Neural progenitor cell (in vitro differentiated cells): ENCODE measurements at places on chromosomes 4 and X.

DNA sequence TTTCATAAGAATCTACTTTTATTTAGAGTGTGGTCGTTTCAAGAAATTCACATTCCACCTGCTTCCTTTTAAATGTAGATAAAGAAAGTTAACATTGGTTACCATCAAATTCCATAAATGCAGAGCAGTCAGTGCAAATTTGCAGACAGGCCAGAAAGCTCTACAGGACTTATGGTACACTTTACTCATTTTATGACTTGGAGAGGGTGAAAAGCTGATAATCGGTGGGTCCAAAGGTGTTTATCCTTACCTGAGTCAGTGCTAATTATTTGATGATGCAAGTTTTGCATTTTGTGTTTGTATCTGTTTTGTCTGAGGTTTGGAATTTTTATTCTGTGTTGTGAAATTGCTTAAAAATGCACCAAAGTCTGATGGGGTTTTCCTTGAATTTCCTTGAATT lies 193.3 kb downstream of the PALLD start:
- no peak for DNase-seq

- no peak for DNase-seq
These were observed 439.5 kb downstream of the NAF1 start for GRCh38 chr4:162727232-162727631.

GRCh38 chrX:9464435-9465371 lies at the start of gene TBL1X:
TSS of gene TBL1X (plus strand) at chrX:9465058. CDS start at chrX:9653587, 188,529 bp downstream.
- DNase-seq: peak; percentile 71

DNA sequence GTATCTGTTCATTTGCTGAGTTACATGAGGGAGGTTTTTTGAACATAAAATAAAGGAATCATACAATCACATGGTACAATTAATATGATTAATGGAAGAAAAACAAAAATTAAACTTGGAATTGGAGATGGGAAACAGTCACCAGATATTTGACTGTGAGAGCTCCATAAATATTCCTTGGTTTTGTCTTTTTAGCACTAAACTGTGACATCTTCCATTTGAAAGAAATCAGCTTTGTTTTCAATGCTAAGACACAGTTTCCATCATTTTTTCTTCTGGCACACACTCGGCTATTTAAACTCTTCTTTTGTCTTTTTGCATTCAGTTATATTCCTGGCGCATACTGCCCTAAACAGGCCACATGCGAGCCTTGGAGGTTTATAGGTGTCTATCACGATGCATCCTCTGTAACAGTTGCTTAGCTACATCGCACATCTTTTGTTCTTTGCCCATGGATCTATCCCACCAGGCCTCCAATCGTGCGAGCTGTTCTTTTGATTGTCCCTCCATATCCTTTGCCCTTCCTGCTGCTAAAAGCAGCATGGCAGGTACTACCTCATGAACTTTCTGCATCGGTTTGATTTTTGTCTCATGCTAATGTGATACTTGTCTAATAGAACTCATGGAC lies 158.3 kb downstream of the LDB2 start:
- DNase-seq: no peak
